Activated CD4-positive, alpha-beta T cell treated with anti-CD3 and anti-CD28 coated beads for 36 hours (primary cell): ENCODE measurements at places on chromosomes 13 and 19. TPM values are rescaled to one million over a fixed set of nuclear protein-coding genes. Genes with fewer than 3 reads are reported as not detected.

DNA sequence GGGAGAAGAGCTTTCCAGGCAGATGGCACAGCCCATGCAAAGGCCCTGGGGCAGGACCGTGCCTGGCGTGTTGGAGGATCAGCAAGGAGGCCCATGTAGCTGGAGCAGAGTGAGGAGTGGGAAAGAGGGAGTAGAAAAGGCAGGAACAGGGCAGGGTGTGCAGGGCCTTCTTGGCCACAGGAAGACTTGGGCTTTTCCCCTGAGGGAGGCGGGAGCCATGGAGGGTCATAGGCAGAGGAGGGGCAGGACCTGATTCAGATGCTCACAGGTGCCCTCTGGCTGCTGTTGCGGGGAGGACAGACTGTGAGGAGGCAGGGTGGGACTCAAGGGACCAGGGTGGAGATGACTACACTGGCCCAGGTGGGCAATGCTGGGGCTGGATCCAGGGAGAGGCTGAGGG, 13.8 kb upstream of the PTPRS start:
- peak; percentile 48 for DNase-seq

DNA sequence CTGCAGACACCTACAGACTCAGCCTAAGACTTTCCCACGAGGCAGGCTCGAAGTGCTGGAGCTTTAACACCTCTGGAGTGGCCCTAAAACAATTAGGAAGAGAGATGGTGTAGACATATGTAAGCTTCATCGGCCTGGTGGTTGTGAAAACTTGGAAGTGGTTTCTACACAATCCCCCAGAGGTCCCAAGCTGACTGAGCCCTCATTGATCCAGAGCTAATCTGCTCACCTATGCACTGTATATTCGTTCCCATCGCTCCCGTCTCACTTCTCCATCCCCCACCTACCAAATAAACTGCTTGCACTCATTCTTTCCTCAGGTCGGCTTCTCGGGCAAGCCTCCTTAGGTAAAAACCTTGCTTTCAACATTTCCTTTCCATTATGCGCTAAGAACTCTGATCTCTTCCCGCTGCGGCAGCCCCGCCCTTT, 767 bp upstream of the ZNF793 start:
- DNase-seq, result no peak

- DNase-seq, result no peak
Measured at GRCh38 chr19:46484656-46485055, 11.0 kb downstream of the PNMA8B start.

DNA sequence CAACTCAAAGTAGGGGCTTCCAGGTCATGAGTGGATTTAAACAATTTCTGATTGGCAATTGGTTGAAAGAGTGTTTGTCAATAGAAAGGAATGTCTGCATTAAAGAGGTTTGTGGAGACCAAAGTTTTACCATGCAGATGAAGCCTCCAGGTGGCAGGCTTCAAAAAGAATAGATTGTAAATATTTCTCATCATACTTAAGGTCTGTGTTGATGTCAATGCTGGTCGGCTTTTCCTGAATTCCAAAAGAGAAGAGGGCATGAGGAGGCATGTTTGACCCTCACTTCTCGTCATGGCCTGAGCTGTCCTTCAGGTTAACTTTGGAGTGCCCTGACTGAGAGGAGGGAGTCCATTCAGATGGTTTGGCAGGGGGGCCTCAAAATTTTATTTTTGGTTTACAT, 125.4 kb upstream of the RFC3 start:
- no peak for DNase-seq

DNA sequence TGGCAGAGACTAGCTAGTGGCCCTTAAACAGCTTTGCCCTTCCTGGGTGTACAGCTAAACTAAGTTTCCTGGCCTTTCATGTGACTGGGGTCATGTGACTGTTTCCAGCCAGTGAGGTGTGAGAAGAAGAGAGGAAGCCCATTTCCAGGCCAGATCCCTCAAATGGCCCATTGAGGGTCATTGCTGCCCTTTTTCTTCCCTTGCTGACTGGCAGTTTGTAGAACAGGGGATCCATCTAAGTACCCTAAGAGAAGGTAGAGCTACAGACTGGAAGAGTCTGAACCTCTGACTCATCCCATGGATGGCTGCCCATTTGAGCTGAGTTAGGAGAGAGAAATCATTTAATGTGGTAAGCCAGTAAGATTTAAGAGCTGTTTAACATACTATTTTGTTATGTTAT, 2.8 kb downstream of the SWSAP1 start:
- peak; percentile 56 for DNase-seq

GRCh38 chr13:77386046-77386445, 59.2 kb upstream of the MYCBP2 start:
- DNase-seq, result no peak

DNA sequence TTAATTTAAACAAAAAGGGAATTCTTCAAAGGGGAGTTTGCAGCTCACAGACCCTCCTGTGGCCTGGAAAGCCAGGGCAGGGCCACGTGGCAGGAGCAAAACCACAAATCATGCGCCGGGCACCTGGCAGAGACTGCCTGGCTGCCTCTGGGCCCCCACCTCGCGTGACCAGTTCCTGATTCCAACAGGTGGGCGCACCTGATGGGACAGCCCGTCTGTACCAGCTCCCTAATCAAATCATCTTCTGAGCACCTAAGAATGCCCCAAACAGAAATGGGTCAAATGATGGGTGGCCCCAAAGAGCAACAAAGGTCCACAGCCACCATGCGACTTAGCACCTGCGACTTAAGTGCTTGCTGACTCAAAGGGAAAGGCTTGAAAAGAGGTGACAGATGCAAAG, 9.2 kb downstream of the TMTC4 start:
- no peak for DNase-seq

B3GNT8 gene
- 0.41 TPM for total RNA-seq

ERFL gene
- 1.9 TPM for total RNA-seq

BCAM gene
- total RNA-seq, result not detected
